ENCODE measurements at places on chromosomes 2 and 18. TPM values are rescaled to one million over a fixed set of nuclear protein-coding genes. Genes with fewer than 3 reads are reported as not detected.

GRCh38 chr2:223026357-223027110, 25.5 kb upstream of the KCNE4 start:
- H3K4me1 ChIP-seq, result peaks cover 12% of the 10 kb centered on the region
- no peak overlapping the region for H3K27ac ChIP-seq
- no peak for DNase-seq
- H3K27me3 ChIP-seq, result no peaks in the 10 kb centered on the region
- no peaks in the 10 kb centered on the region for H3K36me3 ChIP-seq
- no peak overlapping the region for H3K4me3 ChIP-seq

DNA sequence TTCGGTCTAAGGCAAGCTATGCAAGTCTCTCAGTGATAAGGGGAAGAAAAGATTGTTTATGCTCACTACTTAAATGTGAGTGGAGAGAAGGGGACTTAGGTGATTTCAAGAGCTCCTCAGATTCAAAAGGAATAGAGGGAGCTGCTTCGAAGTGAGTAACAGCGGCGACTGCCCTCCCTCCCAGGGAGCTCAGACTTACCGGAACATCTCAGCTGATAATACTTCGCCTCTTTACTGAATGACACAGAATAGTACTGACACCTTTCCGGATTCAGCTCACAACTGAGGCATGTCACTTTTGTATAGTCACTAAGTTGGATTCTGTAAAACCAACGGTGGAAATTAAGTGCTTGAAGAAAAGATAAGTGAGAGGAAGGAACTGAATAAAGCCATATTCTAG, 55.5 kb downstream of the DPP4 start:
- no peak overlapping the region for H3K27ac ChIP-seq
- H3K4me3 ChIP-seq, result no peak overlapping the region
- no peak for DNase-seq
- no peaks in the 10 kb centered on the region for H3K4me1 ChIP-seq
- H3K27me3 ChIP-seq, result no peaks in the 10 kb centered on the region
- H3K36me3 ChIP-seq, result no peaks in the 10 kb centered on the region

GRCh38 chr2:165277860-165278656, 38.8 kb downstream of the SCN2A start:
- no peak for DNase-seq
- H3K4me1 ChIP-seq, result peaks cover 7% of the 10 kb centered on the region
- no peak overlapping the region for H3K4me3 ChIP-seq
- no peaks in the 10 kb centered on the region for H3K36me3 ChIP-seq

- H3K4me3 ChIP-seq, result no peak overlapping the region
- no peaks in the 10 kb centered on the region for H3K36me3 ChIP-seq
- no peak for DNase-seq
- no peaks in the 10 kb centered on the region for H3K4me1 ChIP-seq
Observed at GRCh38 chr2:112474844-112475486, 7.0 kb upstream of the TTL start.

Gene GPR35
- total RNA-seq, result 5.8 TPM

Gene MFSD6
- 75.1 TPM for total RNA-seq

Gene MBP
- 41.7 TPM for total RNA-seq

All from thoracic aorta (tissue), 2 donors.